ENCODE measurements at places on chromosomes 16 and 17. TPM values are rescaled to one million over a fixed set of nuclear protein-coding genes. Genes with fewer than 3 reads are reported as not detected.

The TBC1D3 gene
- total RNA-seq: not detected

The BEAN1 gene
- not detected for total RNA-seq

GRCh38 chr17:77602062-77602746 lies 356.3 kb upstream of the TNRC6C start:
- DNase-seq: no peak

DNA sequence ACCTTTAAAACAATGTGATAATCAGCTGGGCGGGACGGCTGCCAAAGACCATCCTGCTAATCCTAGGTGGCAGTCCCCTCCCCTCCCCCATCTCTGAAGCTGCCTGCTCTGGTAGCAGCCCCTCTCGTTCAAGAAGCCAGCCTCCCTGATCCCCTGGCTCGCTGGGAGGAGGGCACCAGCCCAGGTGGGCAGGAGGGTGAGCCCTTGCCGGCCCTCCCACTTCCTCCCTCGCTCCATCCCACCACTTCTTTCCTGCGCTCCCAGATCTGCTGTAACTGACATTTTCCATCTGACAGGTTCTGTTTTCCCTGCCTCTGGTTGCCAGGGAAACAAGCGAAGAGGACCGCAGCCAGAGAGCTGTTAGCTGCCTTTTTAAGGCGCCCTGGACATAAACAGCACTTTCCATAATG lies 155.7 kb upstream of the TNRC6C start:
- no peak for DNase-seq

GRCh38 chr17:68293490-68294195 lies 2.3 kb downstream of the ARSG start:
- no peak for DNase-seq

- peak; percentile 50 for DNase-seq
Measured at GRCh38 chr17:8997994-8998628, 23.2 kb upstream of the NTN1 start.

- no peak for DNase-seq
Measured at GRCh38 chr16:29139261-29139802, 154.5 kb downstream of the LAT start.

GRCh38 chr16:57403965-57404817 lies at the start of gene CCL17:
Gene CCL17, plus strand, starts transcription at chr16:57404767. Its CDS starts 9,166 bp downstream, at chr16:57413933.
- no peak for DNase-seq

- DNase-seq: no peak
Measured at GRCh38 chr17:9115214-9116191, 94.2 kb downstream of the NTN1 start.

GRCh38 chr16:78984887-78985464 lies 615.6 kb downstream of the MAF start:
- no peak for DNase-seq

- DNase-seq: no peak
Measured at GRCh38 chr16:3097266-3097665, 1.8 kb downstream of the ZSCAN10 start.

DNA sequence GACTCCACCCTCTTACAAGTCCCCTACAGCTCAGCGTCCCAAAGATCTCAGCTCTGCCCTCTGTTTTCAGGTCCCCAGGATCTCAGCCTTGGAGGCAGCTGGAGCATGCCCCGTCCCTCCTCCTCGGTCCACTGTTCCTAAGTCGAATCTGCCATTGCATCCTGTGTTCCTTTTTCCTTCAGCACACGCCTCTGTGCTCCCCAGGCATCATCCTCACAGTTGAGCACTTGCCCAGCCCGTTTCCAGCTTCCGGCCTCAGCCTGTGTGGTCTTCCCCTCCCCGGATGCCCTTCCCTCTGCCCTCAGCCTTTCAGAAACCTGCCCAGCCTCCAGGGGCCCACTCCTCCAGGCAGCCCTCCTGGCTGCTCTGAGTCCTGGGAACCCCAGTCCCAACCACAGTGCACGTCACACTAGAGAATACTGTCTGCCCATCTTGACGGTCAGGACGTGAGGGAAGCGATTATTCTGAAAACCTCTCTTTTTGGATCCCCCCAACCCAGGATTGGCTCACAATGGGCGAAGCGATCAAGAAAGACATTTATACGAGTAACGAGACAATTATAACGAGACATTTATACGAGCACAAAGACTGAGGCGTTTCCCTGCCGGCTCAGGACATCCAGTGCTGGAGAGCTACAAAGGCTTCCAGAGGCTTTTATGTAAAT lies 41.4 kb downstream of the RPH3AL start:
- DNase-seq: no peak

- no peak for DNase-seq
Measured at GRCh38 chr17:77009877-77010276, 130.9 kb upstream of the SEC14L1 start.

Data from Caco-2 (cell line).